K562 (cell line): ENCODE measurements at places on chromosomes 12 and 14.

- no peak for DNase-seq
These were observed 12.6 kb downstream of the SFSWAP start for GRCh38 chr12:131723532-131723931.

DNA sequence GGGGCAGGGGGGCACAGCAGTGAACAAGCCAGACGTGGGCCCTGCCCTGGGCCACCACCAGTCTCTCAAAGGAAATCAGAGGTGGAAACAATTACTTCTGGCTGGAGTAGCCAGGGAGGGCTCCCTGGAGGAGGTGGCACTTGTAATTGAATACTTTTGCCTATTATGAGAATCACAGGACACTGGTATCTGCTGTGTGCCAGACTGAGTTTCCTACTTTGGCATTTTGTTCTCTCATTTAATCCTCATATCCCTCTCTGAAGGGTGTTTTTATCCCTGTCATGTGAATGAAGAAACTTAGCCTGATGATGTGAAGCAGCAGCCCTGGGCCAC is 7.2 kb downstream of the FAM222A start:
- DNase-seq: no peak

DNA sequence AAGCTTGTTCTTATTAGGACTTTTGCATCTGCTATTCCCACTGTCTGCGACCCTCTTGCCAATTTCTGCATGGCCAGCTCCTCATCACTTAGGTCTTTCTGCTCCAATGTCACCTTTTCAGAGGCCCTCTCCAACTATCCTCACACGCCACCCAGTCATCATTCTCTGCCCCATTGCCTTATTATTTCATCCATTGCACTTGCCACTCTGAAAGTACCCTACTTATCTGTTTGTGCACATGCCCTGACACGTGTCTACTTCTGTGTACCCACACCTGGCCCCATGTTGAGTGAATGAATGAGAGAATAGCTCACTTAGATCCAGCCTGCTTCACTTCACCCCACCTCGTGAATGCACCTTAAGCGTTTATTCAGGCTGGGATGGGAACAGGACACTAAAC is 218.7 kb upstream of the TBX3 start:
- DNase-seq: no peak

GRCh38 chr12:122862110-122862634 is 26.9 kb downstream of the HIP1R start:
- DNase-seq: no peak

- DNase-seq: no peak
These were observed 22.8 kb upstream of the GARIN2 start for GRCh38 chr14:67166450-67166853.

DNA sequence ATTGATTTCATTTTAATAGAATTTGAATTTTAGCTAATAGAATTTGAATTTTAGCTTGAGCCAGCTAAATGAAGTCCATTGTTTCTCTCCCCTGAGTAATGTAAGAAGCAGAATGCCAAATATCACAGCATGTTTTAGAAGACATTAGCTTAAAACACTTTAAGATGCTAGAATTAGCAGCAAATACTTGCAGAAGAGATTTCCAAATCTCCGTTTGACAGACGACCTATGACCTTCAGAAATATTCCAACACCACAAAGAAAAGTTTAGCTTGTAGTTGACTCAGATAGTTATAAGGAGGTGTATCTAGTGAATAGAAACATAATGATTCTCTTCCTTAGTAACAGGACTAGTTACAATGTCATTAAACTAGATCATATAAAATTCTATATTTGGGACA is 51.7 kb upstream of the MYF6 start:
- no peak for DNase-seq

- no peak for DNase-seq
These were observed 47.9 kb upstream of the DBX2 start for GRCh38 chr12:45098766-45099165.

DNA sequence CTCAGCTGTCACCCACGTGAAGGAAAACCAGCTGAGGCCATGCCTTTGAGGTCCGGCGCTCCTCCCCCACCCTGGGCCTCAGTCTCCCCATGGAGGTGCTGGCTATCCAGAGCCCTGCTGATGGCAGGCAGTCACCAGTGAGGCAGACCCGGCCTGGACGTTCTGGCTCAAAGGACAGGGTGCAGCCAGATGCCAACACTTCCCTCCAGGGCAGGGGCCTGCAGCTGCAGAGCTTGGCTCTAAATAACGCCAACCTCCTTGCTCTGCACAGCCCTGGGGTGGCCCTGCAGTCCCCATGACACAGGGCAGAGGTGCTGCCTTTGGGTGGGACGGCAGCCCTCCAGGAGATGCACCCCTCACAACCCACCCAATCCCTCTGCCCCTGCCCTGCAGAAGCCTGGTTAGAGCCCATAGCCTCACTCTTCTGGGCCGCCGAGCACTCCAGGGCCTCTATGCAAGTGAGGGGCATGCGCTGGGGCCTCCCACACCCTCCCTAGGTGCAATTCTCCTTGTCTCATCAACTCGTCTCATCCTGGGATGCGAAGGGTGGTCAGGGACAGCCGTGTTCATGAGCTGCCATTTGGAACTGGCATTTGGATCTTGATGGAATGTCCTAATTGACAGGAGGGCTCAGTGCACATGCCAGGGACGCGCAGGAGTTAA is 30.4 kb downstream of the CCDC85C start:
- no peak for DNase-seq

GRCh38 chr12:30925607-30926242 is 823 bp upstream of the TSPAN11 start:
- no peak for DNase-seq

- DNase-seq: no peak
These were observed 14.8 kb upstream of the LRRC9 start for GRCh38 chr14:59905188-59905587.

- DNase-seq: no peak
These were observed 18.1 kb downstream of the PPM1H start for GRCh38 chr12:62916632-62917425.

DNA sequence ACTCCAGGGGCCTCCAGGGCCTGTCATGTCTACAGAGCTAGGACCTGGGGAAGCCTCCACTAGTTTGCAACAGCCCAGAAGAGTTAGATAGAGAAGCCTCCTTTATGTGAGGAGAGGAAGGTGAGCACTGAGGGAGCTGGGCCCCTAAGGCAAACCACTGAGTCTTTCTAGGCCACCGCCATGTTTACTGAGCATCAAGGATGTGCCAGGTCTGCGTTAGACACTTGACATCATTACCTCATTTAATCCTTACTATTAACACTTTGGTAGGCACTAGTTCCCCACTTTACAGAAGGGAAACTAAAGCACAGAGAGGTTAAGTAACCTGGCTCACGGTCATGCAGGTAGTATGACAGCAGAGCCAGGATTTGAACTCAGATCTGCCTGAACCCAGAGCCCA is 12.9 kb downstream of the CTDSP2 start:
- no peak for DNase-seq

- DNase-seq: no peak
These were observed 55.6 kb downstream of the LGMN start for GRCh38 chr14:92692822-92693226.

DNA sequence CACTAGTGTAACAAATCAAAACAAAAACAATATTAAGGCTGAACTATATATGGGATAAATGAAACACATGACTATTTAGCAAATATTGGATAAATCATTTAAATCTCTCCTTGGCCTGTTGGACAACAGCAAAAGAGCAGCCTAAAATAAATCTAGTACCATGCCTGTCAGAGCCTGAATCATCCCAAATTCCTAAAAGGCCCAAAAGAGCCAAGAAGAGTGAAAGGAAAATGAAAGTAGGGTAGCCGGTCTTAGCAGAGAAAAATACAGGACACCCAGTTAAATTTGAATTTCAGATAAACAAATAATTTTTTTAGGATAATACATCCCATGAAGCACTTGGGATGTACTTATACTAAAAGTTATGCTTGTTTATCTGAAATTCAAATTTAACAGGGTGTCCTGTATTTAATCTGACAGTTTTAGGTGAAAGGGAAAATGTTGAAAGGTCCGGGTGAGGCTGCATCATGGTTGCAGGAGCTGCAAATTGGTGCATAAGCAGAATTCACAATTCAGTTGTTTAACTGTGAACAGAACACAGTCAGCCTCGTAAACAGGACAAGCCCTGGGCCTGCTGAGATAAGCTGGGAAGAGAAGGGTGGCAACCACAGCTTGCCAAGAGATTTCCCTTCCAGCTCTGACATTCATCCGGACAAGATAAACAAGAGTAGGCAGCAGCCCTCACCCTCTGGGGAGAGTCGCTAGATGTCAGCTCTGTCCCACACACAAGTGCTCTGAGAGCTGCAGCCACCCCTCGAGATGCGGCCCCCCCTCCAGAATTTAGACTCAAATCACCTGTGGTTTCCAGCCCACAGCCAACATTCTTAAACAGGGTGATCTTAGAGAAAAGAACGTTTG is 30.3 kb downstream of the DMAC2L start:
- DNase-seq: peak; percentile 53

- DNase-seq: no peak
These were observed 45.7 kb downstream of the WDR20 start for GRCh38 chr14:102185360-102185759.

DNA sequence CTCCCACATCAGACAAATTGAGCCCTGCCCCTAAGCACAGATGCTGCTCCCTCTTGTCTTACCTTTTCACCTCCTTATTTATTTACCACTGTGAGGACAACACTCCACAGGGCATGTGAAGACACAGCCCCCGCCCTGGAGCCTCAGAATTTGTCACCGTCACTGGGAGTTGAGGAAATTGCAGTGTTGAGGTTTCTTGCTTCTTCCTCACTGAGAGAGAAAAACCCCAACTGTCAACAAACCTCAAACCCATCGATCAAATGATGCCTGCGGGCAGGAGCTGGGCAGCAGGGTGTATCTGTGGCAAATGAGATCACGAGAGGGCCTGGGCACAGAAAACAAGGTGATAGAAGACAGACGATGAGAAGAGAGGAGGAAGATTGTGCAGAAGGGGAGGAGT is 30.5 kb upstream of the PLEKHG3 start:
- DNase-seq: no peak

DNA sequence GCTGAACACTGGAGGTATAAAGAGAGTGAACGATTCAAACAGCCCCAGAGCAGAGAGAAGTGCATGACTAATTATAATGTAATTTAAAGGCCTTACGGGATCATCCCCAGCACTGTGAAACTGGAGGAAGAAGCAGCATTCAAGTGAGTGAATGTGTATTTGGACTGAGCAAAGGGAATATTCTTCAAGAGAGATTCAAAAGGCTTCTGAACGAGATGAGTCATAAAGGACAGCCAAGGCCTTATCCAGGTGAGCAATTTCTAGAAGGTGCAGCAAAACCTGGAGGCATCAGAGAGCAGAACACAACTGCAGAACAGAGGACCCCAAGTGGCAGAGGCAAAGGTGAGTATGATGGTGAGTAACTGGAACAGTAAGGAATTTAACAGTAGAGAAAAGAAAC is 127.2 kb downstream of the BCAT1 start:
- no peak for DNase-seq

GRCh38 chr14:51394804-51395203 is 154.8 kb downstream of the TMX1 start:
- no peak for DNase-seq

DNA sequence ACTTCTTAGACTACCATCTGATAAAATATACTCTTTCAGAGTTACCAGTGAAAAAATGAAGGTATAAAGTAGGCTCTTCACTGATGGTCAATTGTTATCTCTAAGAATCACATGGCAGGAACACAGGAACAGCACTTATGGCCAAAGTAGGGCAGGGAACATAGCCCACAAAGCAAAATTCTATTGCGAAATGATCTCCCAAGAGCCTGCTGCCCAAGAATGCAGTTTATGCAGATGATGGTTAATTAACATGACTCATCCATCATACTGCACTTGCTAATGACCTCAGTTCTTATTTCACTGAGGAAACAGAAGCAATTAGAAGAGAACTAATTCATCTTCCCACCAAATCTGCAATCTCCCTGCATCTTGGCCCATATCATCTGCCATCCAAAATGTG is 133.8 kb downstream of the SLC2A13 start:
- DNase-seq: peak; percentile 16

- no peak for DNase-seq
These were observed 8.4 kb downstream of the GPRC5A start for GRCh38 chr12:12899530-12900380.

GRCh38 chr12:130522244-130522834 is 184.7 kb downstream of the PIWIL1 start:
- no peak for DNase-seq

DNA sequence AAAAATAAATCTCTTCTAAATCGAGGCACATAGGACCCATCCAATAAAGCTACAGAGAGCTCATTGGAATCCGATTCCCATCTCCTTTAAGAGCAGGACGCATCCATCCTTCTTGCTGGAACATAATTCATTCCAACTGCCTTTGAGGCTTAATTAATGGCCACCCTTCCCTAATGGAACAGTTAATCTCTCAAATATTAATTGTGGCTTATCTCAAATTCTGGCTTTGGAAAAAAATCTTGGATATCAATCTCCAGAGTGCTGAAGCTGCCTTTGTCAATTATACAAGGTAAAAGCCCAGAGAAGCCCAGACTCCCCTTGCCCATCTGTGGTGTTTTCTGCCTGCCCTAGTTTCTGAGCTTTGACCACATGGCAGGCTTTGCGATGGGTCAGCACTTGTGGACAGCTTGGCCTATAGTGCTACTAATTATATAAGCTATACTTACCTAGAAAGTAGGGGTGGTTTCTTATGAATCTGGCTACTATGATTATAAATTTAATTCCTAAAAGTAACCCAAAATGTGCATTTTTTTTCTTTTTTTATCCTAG is 246.3 kb downstream of the NUAK1 start:
- DNase-seq: no peak

- no peak for DNase-seq
These were observed 234.8 kb downstream of the ALG10 start for GRCh38 chr12:34257093-34257492.

DNA sequence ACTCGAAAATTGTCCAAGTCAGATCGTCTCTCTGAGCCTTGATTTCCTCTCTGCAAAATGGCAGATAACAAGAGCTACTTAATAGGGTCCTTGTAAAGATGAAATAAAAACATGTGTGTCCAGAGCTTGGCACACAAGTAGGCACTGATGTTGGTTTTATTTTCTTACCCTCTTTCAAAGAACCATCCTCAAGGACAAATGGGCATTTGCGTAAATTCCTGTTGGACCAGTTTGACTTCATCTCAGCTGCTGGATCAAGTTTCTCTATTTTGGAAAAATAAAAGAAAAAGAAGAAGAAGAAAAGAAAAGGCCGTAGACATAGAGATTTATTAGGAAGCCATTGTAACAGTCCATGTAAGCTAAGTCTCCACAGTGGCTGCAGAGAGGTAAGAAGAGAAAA is 47.2 kb downstream of the MAP1LC3B2 start:
- DNase-seq: no peak
